ENCODE measurements at places on chromosomes 1 and 21.
A peak's percentile ranks its signal among the peaks of the same experiment; 100 is the strongest.

GRCh38 chr1:96698342-96698983, 23.1 kb upstream of the PTBP2 start:
- DNase-seq: no peak

DNA sequence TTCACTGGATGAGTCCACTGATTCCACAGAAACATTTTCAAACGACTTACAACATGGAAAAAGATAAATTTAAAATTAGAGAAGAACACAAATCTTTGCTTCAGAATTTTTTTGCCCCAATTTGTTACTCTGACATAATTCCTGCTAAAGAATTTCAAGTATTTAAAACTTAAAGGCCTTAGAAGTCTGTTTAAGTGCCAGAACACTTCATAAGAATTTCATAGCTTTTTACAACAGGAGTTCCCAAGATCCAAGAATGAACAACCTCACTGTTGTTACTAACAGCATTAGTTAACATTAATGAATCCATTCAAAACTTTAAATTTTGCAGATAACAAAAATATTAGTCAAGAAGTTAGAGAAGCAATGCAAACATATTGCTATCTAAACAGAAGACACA, 31.7 kb downstream of the ARHGAP29 start:
- no peak for DNase-seq

- DNase-seq: peak; percentile 59
Observed at GRCh38 chr1:17419626-17420328, 19.7 kb downstream of the RCC2 start.

GRCh38 chr21:28937737-28938136, 54.9 kb downstream of the LTN1 start:
- no peak for DNase-seq

DNA sequence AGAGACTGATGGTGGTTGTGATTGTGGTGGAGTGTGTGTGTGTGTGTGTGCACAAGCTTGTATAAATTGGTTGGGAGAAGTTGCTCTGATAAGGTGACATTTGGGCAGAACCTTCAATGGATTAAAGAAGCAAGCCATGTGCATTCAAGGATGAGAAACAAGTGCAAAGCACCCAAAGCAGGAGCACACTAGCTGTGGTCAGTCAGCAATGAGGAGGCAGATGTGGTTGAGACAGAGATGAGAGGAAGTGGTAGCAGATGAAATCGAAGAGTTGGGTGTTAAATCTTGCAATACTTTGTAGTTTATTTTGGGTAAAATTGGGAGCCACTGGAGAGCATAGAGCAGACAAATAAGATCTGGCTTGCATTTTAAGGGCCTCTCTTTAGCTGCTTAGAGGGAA, 4.4 kb upstream of the PGBD5 start:
- DNase-seq: no peak

- DNase-seq: peak; percentile 46
Observed at GRCh38 chr1:192787914-192788585, 20.8 kb upstream of the RGS2 start.

DNA sequence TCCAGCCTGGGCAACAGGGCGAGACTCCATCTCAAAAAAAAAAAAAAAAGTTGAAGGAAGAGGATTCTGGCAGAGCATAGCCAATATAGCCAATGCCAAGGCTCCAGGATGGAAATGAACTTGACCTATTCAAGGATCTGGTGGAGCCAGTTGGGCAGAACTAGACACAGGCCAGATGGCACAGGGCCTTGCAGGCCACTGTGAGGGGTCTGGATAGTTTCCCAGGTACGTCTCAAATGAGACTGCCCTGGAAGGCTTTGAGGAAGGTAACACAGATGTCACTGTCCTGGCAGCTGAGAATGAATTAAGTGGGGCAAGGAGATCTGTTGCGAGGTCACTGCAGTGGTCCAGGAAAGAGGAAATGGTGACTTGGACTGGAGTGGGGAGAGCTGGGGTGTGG, 12.0 kb upstream of the ARHGEF19 start:
- no peak for DNase-seq

GRCh38 chr1:163275222-163275621, 46.5 kb upstream of the NUF2 start:
- DNase-seq: no peak

- DNase-seq: no peak
Observed at GRCh38 chr21:44509539-44509938, 30.5 kb downstream of the KRTAP10-1 start.

GRCh38 chr1:104932949-104933679, 1183.4 kb downstream of the AMY1C start:
- DNase-seq: no peak

- DNase-seq: no peak
Observed at GRCh38 chr1:225329041-225329440, 98.8 kb downstream of the LBR start.

Data from CD14-positive monocyte (primary cell).